ENCODE measurements at places on chromosomes 4 and X. TPM values are rescaled to one million over a fixed set of nuclear protein-coding genes. Genes with fewer than 3 reads are reported as not detected.

DNA sequence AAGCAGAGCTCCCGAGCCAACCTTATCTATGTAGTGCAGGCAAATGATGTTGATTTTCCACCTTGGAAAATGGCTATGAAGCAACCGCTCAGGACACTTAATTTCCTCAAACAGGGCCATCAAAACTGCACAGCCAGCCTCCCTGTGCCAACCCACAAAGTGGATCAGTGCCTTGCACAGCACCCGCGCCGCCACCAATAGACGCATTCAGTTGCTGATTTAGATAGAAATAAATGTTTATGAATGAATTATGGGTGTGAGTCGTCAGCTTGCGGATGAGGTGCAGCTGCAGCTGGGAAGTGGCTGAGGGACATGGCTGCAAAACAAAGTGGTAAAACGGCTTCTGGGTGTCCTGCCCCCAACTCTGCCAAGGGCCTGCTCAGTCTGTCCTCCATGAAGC is 47.0 kb downstream of the SOD3 start:
- DNase-seq, result no peak

Gene SORBS2
- total RNA-seq, result 49.2 TPM

GRCh38 chr4:33739884-33740632 is 2504.3 kb downstream of the ARAP2 start:
- no peak for DNase-seq

DNA sequence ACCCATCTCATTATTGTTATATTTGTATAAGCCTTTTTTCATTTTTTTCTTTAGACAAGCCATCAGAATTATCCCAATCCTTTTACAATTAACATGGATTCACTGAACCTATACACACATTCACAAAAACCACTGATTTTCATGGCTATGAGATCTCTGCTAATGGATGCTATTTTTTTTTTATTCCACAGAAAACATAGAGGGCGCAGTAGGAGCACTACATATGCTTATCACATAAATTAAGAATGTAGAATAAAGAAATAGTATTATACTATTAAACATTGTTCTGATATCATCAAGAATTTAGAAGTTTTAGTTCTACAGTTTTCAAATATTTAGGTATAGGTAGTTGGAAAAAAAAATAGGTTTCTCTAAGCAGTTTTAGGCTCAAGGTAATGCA is 1477.4 kb downstream of the ARAP2 start:
- DNase-seq, result no peak

DNA sequence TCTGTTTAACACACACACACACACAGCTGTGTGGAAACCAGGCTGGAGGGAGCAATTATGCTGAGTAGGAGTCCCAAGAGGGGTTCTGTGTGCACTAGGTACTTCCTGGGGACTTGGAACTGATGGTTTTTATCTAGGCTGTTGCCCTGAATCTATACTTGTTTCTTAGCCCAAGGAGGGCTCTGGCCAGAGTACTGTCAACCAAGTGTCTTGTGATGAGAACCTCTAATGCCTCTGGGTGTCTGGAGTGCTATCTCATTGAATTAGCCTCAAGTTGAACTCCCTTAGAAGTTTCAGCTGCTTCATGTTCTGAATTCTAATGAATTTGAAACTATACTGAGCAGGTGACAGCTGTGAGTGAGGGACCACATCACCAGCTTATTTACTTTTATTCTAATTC is 16.6 kb downstream of the ARHGAP24 start:
- DNase-seq, result peak; percentile 62

DNA sequence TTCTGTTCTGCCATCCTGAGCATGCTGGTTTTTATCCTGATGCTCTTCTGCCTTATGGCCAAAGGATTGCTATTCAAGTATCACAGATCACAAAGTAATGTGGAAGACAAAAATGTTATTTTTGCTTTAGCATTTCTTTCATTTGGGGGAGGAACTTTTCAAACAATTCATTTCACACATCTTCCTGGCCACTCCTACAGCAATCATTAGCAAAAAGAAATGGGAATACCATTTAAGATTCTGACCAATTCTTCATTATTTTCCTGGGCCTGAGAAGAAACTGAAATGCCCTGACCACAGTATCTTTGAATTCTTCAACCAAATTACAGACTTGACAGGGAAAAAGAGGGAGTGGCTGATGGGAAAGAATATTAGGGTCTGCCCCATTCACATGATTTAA is 38.0 kb upstream of the GRID2 start:
- no peak for DNase-seq

GRCh38 chr4:125390126-125390525 is 75.4 kb downstream of the FAT4 start:
- no peak for DNase-seq

DNA sequence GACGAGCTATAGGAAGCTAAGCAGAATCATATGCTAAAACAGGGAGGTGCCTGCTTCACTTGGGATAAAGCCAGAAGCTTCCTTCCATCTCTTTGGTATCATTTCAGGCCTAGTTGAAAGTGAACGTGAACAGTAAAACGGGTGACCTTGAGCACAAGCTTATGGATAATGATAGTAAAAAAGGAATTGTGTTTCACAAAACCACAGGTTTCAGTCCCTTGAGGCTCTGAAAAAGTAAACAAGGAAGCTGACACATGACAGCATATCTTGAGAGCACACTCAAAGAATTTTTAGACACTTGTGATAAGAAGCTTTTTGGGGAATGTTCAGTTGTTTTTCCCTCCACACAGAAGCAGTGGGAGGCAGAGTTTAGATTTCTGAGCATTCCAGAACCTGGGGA is 286.1 kb downstream of the DCHS2 start:
- DNase-seq, result no peak

- DNase-seq, result no peak
Measured at GRCh38 chr4:53088152-53088551, 226.0 kb downstream of the RASL11B start.

DNA sequence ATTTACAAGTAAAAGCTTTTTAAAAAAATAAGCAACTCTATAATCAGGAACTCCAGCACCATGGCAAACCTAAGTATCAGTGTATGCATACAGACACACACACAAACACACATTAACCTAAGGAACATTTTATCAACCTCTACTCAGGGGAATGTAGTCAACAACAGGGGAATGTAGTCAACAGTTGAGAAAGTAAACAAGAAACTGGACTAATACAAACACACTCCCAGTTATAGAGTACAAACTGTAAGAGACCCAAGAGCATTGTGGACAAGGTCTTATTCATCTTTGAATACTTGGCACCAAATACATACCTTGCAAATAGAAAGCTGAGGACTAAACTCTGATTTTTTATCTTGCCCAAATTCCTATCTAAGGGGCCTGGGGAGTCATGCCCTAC is 36.2 kb downstream of the PAPSS1 start:
- no peak for DNase-seq

- no peak for DNase-seq
Measured at GRCh38 chrX:36431819-36432218, 512.3 kb downstream of the CFAP47 start.

Gene CLDN22
- 0.31 TPM for total RNA-seq

- DNase-seq, result peak; percentile 31
Measured at GRCh38 chr4:4480685-4481398, 61.0 kb downstream of the STX18 start.

Gene SPIN2A
- 0.41 TPM for total RNA-seq

Gene FHDC1
- 9.9 TPM for total RNA-seq

- no peak for DNase-seq
Measured at GRCh38 chr4:14583331-14583730, 418.9 kb upstream of the CPEB2 start.
